ENCODE measurements at places on chromosomes 11 and 22.

DNA sequence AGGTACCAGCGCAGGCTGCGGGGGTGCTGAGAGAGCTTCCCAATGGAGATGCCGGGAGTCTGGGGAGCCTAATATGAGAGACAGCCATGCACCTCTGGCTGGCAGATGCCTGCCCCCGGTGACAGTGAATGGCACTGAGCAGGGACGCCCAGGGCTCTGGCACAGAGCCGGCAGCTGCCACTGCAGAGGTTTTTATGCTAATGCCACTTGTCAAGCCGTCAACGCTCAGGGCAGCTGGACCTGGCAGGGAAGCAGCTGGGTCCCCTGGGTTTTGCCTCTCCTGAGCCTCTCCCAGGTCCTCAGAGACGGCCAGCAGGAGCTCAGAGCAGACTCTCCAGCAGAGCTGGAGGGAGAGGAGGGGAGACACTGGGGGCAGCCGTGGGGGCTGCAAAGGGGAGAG lies 573.6 kb downstream of the BUD13 start:
- DNase-seq: no peak

DNA sequence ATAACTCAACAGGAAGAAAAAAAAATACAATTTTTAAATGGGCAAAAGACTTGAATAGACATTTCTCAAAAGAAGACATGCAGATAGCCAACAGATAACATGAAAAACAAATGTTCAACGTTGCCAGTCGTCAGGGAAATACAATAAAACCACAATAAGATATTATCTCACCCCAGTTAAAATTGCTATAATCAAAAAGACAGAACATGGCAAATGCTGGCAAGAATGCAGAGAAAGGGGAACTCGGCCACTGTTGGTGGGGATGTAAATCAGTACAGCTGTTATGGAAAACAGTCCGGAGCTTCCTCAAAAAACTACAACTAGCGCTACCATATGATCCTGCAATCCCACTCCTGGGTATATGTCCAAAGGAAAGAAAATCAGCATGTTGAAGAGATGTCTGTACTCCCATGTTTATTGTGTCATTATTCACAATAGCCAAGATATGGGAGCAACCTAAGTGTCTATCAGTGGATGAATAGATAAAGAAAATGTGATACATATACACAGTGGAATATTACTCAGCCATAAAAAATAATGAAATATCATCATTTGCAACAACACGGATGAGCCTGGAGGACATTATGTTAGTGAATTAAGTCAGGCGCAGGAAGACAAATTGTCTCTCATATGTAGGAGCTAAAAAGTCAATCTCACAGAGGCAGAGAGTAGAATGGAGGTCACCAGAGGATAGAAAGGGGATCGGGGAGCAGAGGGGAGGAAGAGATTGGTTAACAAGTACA lies 12.2 kb upstream of the CYTH4 start:
- no peak for DNase-seq

DNA sequence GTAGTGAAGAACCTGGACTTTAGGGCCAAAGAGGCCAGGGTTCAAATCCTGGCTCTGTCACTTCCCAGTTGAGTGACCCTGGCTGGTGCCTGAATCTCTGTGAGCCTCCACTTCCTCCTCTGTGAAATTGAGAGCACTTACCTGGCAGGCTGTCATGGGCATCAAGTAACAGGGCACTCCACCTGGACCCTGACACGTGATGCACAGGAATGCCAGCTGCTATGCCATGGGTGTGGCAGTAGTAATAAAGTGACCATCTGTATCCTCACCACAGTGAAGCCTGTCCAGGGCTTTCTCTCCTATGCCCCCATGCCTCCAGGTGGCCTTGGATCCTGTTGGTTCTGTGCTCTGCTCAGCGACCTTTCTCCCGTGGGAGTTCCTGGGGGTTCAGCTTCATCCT lies 29.8 kb upstream of the PPP6R3 start:
- DNase-seq: no peak

DNA sequence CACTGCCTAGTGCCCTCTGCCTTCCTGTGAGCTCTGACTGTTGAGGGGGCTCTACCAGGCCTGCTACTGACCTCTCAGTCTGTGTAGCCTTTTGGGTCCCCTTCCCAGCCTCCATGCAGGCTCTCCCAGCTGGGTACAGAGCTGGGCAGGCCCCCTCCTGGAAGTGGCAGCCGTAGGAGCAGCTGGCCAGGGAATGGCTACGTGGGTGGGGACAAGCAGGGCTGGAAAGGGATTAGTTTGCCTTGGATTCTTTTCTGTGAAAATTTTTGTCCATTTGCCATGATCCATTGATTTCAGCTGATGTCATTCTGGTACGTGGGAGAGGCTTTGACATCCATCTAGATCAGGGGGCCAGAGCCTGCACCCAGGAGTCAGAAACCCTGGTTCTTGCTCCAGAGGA lies 23.9 kb upstream of the NECTIN1 start:
- DNase-seq: no peak

GRCh38 chr11:104275992-104276391 lies 112.0 kb upstream of the PDGFD start:
- no peak for DNase-seq

- no peak for DNase-seq
These were observed 2.5 kb downstream of the EPS8L2 start for GRCh38 chr11:708511-708910.

- DNase-seq: no peak
These were observed 70.8 kb downstream of the PANX1 start for GRCh38 chr11:94199136-94200130.

DNA sequence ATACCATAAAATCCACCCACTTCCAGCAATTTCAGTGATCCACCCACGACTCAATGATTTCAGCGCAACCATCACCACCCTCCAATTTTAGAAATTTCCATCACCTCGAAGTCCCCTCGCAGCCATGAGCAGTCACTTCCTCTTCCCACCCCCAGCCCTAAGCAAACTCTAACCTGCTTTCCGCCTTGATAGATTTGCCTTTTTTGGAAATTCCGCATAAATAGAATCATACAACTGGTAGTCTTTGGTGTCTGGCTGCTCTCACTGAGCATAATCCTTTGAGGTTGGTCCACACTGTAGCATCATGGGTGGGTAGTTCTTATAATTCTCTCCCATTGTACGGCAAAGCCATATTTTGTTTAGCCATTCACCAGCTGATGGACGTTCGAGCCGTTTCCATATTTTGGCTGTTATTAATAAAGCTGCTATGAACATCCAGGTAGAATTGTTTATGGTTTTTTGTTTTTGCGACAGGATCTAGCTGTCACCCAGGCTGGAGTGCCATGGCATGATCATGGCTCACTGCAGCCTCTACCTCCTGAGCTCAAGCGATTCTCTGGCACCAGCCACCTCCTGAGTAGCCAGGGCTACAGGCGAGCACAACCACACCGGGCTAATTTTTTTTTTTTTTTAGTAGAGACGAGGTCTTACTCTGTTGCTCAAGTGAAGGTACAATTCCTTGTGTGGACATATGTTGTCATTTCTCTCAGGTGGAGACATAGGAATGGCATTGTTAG lies 16.0 kb downstream of the PIM3 start:
- no peak for DNase-seq

GRCh38 chr11:2748814-2749554 lies 49.2 kb upstream of the KCNQ1OT1 start:
- no peak for DNase-seq

DNA sequence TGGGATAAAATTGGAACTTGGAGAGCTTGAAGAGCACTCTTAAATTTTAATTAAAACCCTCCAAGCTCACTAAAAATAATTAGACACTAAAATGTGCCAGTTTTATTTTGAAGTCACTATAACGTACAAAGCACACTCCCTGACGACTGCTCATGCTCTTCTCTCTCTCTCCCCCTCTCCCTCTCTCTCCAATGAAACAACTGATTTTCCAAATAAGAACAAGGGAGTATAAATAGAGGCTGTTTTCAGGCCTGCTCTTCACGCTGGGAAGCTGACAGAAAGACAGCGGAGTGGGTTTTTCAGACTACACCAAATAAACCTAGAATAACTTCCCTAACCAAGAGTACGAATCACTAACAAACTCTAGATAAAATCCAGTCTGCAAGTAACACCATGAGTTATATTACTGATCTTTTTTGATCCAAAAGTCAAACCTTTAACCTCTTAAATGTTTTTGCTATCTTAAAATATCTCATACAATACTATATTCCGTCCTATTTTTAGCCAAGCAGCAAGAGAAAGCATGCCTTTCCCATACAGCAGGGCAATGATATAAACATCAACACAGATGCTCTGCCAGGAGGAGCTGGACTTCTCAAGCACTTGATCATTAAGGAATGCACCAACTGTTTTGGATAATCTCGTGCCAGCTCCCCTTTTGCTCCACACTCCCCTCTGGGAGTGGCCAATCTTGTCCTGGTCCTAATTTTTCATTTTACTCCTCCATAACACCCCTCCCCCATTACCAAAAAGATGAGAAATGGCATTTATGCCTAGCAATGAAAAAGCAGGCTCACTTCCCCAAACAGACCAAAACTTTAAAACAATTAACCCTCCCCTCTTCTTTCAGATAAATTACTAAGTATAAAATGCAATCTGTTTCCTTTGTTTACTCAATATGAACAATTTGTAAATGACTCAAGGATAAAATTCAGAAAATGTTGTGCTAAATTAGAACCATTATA lies 116.9 kb downstream of the SOX6 start:
- DNase-seq: no peak

DNA sequence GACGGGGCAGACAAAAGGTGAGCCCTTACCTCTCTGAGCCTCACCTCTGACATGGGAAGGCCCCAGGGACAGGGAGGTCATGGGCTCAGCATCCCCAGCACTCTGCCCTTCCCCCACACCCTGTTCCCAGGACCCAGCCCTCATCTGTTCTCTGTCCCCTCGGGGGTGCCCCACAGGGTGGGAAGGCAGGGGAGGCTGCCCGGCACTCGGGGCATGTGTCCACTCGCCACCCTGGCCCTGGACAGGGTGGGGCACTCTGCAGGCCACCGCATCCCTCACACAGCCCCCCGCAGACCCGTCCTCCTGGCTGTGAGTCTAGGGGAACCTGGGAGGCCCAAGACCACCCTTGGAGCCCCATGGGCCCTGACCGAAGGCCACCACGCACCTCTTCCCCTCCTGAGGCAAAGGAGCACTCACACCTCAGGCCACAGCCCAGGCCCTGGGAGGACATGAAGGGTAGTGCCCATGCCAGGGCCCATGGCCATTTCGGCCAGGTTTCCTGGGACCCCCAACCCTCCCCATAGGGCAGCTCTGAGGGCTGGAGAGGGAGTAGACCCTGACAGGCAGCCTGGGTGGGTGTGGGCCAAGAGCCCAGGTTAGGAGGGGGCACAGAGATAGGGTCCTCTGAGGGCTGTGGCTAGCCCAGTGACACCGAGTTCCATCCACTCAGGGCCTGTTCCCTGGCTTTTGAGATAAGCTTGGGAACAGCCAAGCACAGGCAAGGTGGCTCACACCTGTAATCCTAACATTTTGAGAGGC lies 193.1 kb downstream of the IGLL1 start:
- no peak for DNase-seq

GRCh38 chr11:92225125-92225567 lies 528 bp downstream of the FAT3 start:
- no peak for DNase-seq

GRCh38 chr22:41917375-41917902 lies 2.6 kb upstream of the SHISA8 start:
- no peak for DNase-seq

DNA sequence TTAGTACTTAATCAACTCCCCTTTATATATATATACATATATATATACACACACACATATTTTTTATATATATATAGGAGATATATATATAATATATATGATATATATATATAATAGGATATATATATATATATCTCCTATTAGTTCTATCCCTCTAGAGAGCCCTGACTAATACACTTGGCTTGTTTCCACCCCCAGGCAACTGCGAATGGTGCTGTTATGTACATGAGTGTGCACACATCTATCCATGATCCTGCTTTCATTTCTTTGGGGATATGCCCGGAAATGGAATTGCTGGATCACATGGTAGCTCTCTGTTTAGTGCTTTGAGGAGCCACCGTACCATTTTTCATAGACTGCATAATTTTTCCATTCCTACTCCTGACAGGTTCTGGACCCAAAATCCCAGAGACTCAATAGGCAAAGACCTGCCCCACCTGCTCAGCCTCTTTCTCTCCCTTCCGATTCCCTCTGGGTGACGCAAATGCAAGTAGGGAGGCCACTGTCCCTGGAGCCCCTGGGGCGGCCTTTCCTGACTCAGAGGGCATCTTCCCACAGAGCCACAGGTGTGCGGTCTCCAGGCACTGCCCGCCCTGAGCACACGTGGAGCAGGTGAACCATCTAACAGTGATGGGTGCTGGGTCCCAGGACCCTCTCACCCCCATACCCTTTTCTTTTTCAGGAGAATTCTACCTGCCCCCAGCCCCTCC lies 12.0 kb downstream of the FGF3 start:
- DNase-seq: no peak

- no peak for DNase-seq
These were observed 137.0 kb downstream of the ST3GAL4 start for GRCh38 chr11:126492331-126493082.

DNA sequence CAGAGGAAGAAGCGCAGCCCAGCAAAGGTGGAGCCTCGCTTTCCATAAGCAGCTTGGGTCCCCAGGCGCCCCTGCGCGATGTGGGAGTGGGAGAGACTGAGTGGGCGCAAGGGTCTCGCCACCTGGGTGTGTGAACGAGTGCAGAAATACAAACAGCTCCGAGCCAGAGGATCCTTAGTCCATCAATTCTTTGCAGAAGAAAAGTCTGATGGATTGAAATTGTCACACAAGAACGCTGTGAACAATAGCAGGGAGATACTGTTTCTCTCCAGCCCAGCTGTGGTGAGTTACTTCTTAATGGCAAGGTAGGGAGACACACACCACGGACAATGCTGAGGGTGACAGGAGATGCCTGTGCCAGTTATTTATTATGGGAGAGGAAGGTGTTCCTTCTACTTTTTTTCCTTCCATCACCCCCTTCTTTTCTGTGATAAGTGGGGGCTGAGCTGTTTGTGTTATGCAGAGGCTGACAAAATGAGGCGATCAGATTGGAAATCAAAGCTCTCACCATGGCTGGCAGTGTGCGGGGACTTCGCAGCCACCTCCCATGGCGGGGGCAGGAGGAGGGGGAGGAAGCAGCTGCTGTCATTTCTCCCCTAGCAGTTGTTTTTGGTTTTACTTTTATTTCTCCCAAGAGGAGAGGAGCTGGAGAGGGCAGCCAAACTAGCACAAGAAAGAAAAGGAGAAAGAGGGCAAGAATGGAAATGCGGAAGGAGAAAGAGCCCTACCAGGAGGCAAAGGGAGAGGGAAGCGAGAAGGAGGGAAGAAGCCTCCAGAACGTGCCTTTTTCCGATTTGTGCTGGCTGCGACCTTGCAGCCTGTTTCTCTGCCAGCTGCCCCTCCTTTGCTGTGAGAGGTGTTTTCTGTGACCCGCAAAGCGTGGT lies 755.8 kb downstream of the NTM start:
- DNase-seq: no peak

GRCh38 chr22:22893077-22893805 lies 5.6 kb downstream of the IGLL5 start:
- DNase-seq: no peak

DNA sequence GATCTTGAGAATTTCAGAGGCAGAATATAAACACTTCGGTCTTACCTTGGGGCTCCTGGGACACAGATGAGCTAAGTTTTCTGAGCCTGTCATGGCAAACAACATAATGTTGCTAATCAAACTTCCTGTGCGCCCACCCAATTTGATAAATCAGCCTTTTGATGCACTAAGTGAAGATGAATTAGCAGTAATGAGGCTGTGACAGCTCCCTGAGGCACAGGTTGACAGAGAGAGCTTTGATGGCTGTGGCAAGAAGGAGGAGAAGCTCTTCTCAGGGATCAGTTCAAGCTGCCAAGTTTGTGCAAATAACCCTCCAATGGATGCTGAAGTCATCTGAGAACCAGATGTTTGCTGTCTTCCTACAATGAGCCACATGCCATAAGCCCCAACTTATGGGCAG lies 34.4 kb downstream of the DRD2 start:
- no peak for DNase-seq
